ENCODE measurements at places on chromosomes 6 and 20.

DNA sequence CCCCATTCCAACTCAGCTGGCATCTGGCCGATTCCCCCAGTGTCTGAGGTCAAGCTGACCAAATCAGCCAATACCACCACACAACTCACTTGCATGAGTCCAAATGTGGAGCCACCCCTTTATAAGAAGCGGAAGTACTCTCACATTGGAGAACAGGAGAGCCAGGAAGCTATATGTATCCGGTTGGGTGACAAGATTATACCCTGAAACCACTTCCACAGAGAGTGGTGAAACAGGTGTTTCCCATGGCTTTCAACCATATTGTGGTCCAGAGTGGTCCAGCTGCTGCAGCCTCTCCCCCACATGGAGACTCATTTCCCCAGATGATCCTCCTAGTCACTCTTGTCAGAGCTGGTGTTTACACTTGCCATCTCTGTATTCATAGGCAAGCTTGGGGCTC, 24.0 kb upstream of the SERINC1 start:
- DNase-seq: no peak

DNA sequence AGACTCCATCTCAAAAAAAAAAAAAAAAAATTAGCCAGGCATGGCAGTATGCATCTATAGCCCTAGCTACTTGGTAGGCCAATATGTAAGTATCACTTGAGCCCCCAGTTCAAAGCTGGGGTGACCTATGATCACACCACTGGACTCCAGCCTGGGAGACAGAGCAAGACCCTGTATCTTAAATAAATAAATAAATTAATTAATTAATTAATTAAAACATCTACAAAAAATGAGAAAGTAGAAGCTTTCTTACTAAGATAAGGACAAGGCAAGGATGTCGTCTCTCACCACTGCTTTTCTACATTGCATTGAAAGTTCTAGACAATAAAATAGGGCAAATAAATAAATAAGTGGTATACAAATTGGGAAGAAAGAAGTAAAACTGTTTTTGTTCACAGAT, 134.3 kb upstream of the CARMIL1 start:
- no peak for DNase-seq

DNA sequence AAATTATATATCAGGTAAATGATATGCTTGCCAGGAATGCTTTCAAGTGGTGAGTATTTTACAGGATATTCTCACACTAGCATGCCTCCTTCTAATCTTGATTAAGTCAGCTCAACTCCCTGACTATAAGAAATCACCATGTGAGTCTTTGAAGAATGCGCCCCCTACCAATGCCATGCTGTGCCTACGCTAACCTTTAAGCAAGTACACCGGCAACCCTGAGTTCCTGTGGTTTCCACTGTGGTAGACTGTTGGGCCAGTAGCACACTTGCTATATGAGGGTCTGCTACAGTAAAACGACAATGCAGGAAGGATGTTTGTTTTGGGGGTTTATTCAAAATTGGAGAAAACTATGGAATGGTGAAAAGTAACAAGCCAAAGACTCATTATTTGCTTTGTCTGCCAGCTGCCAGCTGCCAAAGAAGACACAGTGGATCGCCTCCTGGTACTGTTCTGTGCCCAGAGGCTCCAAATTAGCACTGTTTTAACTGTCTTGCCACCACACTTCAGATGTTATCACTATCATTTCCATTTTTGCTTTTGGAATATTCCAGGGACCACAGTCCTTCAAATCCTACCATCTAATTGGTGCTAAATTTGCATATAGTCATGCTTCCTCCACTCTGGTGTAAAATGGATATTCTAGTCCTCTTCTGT, 333.5 kb downstream of the RNGTT start:
- DNase-seq: no peak

DNA sequence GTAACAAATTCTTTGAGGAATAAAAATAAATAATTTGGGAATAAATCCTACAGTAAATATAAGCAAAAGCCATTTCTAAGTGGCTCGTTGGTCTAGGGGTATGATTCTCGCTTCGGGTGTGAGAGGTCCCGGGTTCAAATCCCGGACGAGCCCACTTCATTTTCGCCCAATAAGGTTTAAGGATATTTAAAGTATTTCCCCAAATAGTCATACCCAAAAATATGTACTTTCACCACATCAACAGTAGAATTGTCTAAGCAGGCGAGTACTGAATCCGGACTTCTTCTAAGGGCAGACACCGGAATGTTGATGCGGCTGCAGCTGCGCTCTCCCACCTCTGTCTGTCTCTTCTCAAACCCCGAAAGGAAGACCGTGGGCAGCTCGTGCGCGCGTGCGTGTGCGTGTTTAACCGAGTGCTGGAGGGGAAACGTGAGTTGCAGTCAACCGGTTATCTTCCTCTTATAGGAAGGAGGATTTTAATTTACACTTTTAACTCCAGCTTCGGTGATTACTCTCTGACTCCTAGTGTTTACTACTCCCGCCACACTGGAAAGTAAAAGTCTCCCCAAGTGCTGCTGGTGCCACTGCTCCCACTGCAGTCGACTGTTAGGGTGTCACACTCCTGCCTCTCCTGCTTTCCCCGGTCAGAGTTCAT, 155.7 kb upstream of the PRSS16 start:
- peak; percentile 40 for DNase-seq

- DNase-seq: peak; percentile 88
Measured at GRCh38 chr20:58001381-58001780, 227.1 kb downstream of the ANKRD60 start.

DNA sequence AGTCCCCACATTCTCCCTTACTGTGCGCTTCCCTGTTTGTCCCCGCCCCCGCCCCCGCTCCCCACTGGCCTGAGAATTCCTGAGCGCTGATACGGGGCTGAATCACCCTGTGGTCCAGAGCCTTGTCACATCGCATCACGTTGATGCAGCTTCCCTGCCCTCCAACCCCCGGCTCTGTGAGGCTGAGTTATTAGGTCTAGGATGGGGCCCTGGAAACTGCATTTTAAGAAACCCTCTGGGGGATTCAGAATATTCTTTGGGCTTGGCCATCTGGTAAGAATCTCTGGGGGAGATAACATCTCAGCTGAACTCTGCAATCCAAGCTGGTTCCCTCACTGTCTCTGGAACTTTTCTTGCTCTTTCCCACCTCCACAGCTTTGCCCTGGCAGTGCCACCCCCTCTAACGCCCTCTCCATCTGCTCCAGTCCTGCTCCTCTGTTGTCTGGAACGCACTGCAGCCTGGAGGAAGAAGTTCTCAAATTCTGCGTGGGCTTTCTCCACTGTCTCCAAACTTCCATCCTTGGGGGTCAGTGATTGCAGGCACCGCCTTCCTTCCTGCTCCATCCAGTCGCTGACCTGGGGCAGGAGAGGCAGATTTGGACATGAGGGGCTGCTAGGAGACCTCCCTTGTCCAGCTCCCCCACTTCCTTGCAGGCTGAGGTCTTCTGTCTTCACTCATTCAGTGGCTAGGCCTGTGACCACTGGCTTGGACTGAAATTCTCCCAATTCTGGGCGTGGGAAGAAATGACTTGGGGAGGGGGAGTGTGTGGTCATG, 42.6 kb downstream of the KIAA1755 start:
- DNase-seq: no peak

DNA sequence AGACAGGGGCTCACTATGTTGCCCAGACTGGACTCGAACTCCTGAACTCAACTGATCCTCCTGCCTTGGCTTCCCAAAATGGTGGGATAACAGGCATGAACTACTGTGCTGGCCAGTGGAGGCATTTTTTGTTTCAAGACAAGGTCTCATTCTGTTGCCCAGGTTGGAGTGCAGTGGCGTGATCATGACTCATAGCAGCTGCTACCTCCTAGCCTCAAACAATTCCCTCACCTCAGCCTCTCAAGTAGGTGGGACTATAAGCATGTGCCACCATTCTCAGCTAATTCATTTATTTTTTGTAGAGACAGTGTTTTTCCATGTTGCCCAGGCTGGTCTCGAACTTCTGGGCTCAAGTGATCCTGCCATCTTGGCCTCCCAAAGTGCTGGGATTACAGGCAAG, 17.2 kb downstream of the ENPP3 start:
- no peak for DNase-seq

- no peak for DNase-seq
Measured at GRCh38 chr6:129263176-129263575, 380.2 kb downstream of the LAMA2 start.

GRCh38 chr6:165668951-165669350, 5.9 kb upstream of the PDE10A start:
- no peak for DNase-seq

GRCh38 chr6:151044465-151045441, 179.3 kb downstream of the MTHFD1L start:
- peak; percentile 74 for DNase-seq

- no peak for DNase-seq
Measured at GRCh38 chr6:96620851-96621250, 57.9 kb downstream of the FHL5 start.

GRCh38 chr6:135850882-135851281, 619 bp upstream of the PDE7B start:
- DNase-seq: no peak

DNA sequence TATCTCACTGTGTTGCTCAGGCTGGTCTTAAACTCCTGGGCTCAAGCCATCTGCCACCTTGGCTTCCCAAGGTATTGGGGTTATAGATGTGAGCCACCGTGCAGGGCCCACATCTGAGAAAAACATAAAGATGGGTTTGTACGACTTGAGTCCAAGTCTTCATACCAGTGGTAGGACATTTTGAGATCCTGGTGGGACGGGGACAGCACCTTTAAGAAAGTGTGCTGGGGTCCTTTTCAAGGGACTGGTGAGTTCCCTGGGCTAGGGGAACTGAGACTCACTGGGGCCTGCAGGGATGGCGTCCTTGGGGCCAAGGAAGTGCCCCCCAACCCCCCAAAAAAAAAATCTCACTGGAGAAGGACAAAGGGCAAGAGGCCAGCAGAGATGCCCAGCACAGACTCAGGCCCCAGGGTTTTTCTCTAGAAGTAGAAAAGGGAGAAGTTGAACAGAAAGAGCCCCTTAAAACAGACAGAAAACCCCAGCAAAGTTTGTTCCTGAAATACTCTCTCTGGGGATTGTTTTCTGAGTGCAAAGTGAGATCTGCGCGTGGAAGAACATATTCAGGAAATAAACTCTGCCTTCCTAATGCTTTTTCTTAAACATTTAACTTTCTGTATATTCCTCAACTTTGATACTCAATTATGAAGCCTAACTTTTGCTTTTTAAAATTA, 10.7 kb downstream of the OSBPL2 start:
- DNase-seq: no peak

DNA sequence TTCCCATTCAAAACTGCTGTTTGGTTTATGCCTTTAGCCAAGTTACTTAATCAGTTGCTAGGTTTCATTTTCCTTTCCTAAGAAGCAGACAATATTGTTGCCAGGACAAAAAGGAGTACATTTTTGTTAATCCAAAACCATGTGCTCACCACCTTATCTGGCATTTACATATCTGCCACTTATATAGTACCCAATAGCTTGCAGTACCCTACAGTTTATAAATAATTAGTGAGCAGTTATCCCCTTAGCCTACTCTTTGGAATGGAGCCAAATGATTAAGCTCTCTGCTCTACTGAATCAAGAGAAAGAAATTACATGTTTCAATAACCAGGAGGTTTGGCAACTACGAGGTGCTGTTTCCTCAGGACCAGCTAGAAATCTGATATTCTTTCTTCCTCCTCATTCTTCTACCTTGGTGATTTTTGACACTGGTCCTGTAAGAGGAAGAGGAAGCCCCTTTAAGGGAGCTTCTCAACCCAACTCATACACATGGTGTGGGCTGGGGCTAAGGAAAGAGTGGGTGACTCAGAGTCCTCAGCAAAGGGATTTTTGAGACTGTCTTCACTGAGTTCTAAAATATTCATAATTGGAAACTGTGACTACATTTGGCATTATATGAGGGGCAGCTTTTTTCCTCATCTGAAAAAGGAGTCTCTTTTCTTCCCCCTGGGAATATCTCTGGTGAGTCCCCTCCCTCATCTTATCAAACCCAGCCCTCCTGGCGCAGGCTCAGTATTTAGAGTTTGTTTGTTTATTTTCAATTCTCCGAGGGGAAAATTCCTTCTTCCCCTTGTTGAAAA, 1.5 kb downstream of the ZNFX1 start:
- DNase-seq: no peak

DNA sequence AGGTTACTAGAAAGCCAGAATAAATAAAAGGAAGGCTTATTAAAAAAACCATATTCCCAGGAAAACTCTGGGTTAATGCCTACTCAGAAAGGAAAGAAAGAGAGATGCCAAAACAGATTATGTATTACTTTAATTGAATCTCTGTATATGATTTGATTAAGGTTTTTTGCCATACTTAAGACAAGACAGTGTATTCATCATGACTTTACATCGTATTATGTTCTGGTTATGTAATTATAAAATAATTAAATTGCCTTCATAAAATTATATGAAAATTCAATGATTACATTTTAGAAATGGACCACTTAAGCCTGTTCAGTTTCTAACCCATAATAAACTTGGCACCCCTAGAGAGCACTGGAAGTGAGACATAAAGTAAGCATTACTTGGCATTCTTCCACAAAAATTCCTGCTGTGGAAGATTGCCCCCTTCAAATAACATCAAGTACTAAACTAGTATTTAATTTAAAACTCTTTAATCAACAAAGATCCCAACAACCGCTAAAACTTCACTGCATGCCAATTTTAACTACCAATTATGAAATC, 20.8 kb upstream of the IBTK start:
- DNase-seq: no peak

- DNase-seq: no peak
Measured at GRCh38 chr20:36303831-36304230, 2.3 kb upstream of the DLGAP4 start.

- peak; percentile 56 for DNase-seq
Measured at GRCh38 chr6:117352466-117353081, 73.2 kb downstream of the ROS1 start.

DNA sequence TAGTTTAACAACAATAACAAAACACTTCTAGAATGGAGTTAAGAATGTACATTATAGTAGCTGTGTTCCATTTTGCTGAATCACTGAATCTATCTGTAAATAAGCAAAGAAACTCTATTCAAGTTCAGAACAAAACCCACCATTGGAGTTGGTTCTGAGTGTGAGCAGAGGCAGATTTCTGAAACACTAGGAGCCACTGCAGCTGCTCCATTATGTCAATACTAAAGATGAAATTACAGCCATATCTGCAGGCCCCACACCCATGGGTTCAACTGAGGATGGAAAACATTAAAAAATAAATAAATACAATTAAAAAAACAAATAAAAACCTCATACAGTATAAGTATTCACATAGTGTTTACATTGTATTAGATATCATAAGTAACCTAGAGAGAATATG, 91.0 kb downstream of the REPS1 start:
- DNase-seq: no peak

Data from G401 (cell line).